ENCODE measurements at places on chromosomes 7 and 10.

DNA sequence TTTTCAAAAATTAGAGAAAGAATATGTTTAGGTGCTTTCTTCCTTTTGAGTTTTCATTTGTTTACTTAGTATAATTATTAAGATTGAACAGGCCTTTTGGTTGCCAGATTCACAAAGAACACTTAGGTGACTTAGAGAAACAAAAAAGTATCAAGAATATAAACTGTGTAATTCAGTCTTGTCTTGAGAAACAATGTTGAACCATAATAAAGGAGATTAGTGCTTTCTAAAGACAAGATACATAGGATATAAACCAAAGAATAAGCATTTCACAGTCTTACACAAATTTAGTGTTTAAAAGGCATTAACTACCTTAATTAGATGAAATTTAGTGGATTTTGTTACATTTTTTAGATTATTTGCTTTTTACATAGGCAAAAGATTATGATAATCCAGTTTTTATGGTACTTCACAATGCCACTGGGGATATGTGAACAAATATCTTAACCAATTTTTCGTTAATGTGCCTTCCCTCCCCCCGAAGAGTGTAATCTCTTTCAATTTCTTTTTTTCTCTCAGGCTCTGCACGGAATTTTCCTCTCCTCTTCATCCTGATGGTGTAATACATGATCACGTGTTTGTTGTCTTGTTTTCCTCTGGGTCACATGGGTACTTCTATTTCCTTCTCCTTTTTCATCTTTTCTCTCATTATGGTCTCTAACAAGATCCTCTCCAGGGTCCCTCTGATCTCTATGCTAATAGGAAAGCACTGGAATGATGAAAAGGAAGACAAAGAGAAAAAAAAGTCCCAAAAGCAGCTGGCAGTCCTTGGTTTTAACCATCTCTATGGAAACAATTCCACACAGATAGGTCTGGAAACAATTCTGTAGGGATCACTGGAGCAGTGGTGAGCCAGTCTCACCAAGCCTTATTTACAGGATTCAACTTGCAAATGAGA, 3.7 kb upstream of the HNRNPH3 start:
- DNase-seq: no peak

DNA sequence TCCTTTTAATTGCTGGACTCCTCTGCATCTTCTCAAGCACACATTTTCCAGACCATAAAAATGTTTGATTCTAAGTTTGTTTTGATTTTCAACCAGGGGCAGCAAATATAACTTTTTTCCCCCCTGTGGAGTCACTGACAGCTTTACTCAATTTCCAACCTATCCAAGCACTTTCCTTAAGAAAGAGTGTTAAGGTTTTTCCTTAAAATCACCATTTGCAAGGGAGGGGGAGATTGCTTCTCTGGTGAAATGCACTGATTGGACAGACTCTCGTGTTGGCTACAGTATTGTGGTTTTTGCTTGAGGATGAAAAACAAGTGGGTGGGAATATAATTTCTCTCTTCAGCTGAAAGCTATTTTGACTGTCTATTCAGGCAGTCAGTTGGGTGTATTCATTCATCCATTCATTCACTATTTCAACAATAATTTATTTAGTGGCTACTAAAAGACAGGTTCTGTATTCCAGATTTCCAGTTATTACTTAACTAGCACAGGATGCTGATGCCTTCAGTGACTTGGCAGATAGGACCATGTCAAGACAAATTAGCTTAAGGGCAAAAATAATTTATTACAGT, 146.3 kb downstream of the BAMBI start:
- DNase-seq: no peak

GRCh38 chr10:122140941-122141623, 130.0 kb upstream of the BTBD16 start:
- DNase-seq: no peak

DNA sequence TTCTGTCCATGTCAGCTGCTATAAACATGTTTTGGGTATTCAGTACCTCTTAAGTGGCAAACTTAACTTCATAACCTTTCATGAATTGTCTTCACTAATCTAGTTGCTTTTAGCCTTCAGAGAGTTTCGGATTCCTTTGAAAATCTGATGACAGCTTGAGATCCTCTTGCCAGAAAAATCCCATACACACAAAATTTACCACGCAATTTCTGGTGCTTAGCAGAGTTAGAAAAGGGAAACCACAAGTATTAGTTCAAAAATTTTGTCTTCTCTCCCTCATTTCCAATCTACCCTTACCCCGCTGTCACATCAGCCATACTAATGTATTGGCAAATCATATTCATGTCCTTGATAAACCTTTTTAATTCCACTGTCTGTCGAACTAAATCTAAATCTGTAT, 72.7 kb upstream of the TMEM106B start:
- no peak for DNase-seq

GRCh38 chr7:138882249-138882648, 84.3 kb upstream of the ATP6V0A4 start:
- DNase-seq: no peak

DNA sequence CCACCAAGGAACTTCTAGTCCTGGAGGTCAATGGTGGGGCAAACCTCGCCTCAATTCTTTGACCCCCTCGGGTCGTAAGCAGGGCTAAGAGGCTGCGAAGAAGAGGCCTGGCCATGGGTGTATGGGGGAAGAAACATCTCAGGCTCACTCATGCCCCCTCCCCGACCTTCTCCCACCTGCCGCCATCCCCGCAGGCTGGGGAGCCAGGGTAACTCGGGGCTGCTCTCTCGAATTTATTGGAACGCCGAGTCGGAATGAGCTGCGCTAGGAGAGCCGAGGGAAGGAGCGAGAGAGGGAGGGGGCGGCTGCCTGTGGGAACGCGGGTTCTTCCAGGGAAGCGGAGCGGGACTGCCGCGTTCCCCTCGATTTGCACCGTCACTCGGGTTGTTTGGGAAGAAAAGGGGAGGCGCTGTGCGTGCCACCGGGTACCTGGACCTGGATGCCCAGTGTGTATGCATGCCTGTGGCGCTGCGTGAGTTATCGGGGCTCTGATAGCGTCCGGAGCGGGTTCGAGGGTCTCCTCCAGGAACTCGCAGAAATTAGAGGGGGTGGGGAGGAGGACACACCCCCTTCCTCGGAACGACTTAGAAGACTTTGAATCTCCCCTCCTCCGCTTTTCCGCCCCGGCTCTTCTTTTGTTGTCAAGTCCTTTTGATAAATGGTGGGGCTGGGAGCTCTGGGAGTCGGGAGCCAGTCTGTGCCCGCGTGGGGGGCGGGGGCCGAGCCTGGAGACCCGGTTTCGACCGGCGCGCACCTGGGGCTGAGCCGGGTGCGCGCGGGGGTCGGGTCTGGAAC, 1.8 kb upstream of the ZNF503 start:
- DNase-seq: no peak

DNA sequence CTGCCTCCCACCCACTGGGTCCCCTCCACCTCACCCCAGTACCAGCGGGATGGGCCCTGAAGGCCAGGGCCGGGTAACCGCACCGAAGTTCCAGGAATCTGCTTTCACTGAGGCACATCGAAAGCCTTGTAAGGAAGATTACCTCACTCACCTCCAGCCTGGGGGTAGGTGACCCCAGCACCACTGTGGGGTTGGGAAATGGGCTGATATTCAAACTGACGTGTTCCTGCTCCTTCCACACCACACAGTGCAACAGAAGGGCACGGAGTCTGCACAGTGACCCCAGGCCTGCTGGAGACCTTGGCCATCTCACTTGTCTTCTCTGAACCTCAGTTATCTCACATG, 29.8 kb downstream of the NPS start:
- no peak for DNase-seq

DNA sequence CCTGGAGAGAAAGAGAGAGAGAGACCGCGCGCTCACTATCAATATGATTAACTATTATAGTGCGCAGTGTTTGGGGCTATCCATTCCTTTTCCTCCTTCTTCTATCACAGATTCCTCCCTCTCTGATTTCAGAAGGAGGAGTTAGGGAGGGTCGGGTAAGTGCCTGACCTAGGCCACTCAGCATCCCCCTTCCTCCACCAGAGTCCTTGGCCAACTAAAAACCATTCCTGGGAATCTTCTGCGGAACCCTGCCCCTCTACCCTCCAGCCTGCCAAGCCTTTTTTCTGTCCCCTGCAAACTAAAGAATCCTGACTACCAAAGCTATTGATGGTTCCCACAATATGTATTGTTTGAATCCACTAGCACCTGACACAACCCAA, 256.2 kb upstream of the NFE2L3 start:
- no peak for DNase-seq

GRCh38 chr7:118039963-118040489, 143.9 kb upstream of the LSM8 start:
- DNase-seq: no peak

DNA sequence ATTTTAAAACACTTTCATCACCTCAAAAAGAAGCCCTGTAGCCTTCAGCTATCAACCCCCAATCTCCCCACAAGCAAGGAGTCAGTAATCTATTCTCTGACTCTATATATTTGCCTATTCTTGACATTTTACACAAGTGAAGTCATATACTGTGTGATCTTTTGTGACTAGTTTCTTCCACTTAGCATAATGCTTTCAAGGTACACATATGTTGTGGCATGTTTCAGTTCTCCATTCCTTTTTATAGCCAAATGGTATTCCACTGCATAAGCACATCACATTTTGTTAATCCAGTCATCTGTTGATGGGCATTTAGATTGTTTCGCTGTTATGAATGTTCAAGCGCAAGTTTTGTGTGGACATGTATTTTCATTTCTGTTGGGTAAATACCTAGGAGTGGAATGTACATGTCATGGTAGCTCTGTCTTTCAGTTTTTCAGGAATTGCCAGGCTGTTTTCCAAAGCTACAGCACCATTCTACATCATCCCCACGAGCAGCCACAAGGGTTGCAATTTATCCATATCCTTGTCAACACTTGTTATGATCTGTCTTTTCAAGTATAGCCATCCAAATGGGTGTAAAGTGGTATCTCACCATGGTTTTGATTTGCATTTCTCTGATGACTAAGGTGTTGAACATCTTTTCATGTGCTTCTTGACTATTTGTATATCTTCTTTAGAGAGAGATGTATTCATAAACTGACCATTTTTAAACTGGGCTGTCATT, 405.6 kb downstream of the KCNMA1 start:
- DNase-seq: no peak

GRCh38 chr7:29565224-29565630, 1.6 kb downstream of the PRR15 start:
- DNase-seq: no peak

DNA sequence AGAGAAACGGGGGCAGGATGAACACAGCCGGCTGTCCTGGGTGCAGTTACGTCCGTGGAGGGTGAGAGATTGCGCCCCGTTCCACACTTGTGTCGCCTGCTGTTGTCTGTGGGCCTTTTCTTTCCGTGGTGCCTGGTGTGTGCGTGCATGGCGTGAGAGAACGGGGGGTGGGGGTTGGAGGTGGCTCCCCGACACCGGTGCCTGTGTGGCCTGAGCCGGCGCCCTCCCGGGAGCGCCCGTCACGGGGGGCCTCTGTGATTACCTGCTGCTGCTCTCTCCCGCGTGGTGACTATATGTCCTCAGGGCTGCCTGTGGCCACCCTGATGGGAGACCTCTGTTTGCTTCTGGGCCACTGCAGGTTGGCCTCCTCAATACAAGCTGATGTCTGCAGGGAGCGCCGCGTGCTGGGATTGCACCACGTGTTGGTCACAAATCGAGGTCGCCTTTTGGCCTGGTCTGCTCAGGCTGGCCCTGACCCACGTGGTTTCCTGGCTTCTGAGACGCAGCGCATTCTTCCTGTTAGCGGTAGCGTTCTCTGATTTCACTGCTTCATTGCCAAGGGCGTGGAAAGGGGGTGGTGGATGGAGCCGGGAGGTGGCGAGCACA, 10.9 kb upstream of the AP5Z1 start:
- no peak for DNase-seq

GRCh38 chr10:67725567-67725966, 29.6 kb upstream of the CTNNA3 start:
- DNase-seq: no peak

- no peak for DNase-seq
These were observed 157.8 kb downstream of the NRP1 start for GRCh38 chr10:33176688-33177087.

DNA sequence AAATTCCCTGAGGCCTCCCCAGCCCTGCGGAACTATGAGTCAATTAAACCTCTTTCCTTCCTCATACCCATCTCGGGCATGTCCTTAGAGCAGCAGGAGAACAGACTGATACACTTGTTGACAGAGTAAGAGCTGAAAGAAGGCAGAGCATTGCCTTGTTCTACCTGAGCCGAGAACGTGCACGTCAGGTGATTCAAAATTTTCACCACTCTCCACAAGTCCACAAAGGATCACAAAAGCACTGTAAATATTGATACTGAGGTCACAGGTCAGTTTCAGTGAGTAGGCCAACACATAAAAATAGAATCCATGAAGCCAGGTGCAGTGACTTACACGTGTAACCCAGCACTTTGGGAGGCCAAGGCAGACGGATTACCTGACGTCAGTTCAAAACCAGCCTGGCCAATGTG, 27.8 kb downstream of the DCLRE1C start:
- DNase-seq: no peak

Measured in CD4-positive, alpha-beta T cell treated with Interferon alpha-2 for 1 hour (primary cell).